ENCODE measurements at places on chromosomes 6 and 20. TPM values are rescaled to one million over a fixed set of nuclear protein-coding genes. Genes with fewer than 3 reads are reported as not detected.

GRCh38 chr20:382291-383115, 1.9 kb downstream of the TRIB3 start:
- DNase-seq, result no peak

DNA sequence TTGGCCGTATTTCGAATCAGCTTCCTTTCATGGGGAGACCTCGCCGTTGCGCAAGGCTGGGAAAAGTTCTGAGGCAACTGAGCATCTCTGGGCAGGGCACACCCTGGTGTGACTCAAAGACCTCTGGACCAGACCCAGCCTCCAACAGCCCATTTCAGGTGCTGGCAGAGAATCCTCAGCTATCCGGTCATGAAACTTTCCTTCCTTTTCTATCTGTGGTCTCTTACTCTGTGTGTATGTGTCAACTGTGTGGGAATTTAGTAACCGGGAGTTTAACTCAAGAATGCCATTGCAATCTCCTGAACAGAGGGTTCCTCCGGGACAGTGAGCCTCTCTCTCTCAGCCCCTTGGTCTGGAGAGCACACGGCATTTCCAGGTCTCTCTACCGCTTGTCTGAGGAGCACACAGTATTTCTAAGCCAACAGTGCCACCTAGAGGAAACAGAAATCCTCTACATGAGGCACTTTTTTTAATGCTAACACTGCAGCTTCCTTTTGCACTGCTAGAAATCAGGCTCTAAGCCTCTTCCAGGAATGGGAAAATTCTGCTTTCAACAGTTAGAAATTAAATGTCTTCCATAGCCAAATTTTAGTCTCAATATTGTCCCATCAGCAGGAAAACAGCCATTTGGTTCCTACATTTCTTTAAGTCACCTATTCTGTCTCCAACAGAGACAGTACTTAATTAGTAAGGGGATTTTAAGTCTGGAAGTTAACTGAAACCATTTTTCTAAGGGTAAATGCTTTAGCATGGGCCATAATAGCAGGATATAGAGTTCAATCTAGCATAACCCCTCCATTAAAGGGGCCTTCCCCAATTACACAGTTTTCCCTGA, 32.7 kb downstream of the PLN start:
- DNase-seq, result no peak

DNA sequence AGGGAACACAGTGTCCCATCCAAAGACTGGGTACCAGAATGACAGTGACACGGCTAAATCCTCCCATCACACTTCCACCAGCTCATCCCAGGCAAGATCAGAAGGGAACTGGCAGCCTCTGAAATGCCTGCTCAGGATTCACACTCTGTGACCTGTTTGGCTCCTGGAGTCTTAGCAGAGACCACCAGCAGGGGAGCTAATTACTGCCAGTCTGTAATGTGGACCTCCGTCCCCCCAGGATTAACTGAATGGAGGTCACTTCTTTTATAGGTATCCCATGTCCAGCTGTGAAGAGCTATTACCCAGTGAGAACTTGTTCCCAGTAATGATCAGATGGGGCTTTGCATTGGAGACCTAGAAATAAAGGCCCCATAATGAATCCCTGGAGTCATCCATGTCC, 45.2 kb downstream of the DEFB114 start:
- DNase-seq, result no peak

QRSL1 gene
- total RNA-seq, result 17.0 TPM

SMPDL3A gene
- total RNA-seq, result 18.8 TPM
